IPS DF 19.7 (cell line): ENCODE measurements at places on chromosomes 11 and 22.

GRCh38 chr11:94721565-94722292 lies 46.4 kb upstream of the AMOTL1 start:
- DNase-seq: no peak

- no peak for DNase-seq
Measured at GRCh38 chr11:69818231-69818602, 999 bp downstream of the FGF3 start.

DNA sequence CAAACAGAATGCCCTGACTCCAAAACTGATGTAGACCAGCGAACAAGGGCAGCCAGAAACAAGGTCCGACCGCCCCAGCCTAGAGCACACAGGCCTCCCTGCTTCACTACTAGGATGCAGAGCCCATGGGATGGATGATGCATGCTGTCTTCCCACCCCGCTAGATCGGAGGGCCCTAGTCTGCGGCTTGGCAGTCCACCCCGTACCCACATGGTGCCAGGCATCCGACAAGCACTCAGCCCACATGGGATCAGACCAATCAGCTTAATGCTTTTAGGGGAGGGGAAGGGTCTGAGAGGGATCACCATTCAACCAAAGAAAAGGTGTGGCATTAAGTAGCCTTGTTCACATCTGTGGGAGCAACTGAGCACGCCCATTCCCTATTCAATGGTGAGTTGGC lies 30.6 kb downstream of the PISD start:
- no peak for DNase-seq

DNA sequence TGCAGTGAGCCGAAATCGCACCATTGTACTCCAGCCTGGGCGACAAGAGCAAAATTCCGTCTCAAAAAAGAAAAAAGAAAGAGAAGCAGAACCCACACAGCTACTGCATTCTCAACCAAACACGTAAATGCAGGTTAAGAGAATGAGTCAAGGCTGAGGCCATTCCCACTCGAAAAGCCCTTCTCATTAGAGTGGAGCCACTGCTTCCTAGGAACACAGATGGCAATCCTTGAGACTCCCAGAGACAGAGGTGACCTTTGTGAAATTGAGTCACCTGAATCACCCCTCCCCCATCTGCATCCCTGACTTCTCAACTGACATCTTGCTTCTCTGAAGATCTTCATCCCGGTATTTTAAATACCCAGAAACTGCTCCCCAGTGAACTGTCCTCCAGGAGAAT lies 8.2 kb downstream of the PACSIN2 start:
- DNase-seq: no peak

GRCh38 chr22:44535362-44536095 lies 37.5 kb upstream of the RTL6 start:
- DNase-seq: no peak

DNA sequence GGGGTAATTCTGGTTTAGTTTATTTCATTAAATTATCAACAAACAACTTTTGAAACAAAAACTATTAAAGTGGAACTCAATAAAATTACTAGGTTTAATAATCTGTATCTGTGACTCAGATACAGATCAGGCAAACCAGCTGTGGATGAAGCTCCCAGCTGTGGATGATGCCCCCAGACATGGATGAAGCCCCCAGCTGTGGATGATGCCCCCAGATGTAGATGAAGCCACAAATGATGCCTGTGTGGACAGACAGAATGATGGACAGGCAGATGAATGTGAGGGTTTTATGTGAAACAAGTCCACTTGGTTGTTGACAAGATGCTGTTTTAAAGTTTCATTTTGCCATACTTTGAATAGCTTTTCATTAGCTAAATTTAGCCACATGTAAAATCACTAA lies 5.8 kb upstream of the ZNF74 start:
- DNase-seq: no peak

DNA sequence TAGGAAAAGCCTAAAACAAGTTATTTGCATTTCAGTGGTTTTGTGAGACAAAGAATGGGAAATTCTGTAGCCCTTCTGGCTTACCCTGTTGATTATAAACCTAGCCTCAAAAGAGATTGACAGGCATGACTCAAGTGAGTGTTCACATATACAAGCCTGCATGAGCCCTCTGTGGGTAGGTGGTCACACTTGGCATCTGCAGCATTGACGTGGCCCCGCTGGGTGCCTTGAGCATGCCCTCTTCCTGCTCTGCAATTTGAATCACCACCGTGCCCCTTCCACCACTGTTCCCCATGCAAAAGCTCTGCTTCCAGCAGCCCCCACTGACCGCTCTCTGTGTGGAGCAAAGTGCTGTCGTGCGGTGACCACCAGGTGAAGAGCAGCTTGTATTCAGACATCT lies 21.0 kb upstream of the ADSL start:
- no peak for DNase-seq

- DNase-seq: no peak
Measured at GRCh38 chr11:64996710-64997380, at the start of gene BATF2. Gene BATF2, minus strand, starts transcription at chr11:64996971. Its CDS starts 57 bp downstream, at chr11:64996914.

DNA sequence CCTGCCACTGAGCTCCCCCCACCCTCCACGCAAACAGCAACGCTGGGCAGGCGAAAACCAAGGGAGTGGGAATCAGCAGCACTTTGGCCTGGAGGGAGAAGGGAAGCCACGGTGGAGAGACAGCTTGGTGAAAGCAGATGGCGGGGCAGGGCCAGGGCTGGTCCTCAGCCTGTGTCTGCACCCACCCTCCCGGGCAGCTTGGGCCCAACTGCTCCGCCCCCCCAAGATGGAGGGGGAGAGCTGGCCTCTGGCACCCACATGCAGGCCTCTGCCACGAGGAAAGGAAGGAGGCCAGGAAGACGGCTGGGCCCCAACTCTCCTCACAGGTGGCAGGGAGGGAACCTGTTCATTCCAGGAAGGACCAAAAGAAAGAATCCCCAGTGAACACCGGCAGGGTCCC lies 17.8 kb downstream of the MAFF start:
- no peak for DNase-seq

DNA sequence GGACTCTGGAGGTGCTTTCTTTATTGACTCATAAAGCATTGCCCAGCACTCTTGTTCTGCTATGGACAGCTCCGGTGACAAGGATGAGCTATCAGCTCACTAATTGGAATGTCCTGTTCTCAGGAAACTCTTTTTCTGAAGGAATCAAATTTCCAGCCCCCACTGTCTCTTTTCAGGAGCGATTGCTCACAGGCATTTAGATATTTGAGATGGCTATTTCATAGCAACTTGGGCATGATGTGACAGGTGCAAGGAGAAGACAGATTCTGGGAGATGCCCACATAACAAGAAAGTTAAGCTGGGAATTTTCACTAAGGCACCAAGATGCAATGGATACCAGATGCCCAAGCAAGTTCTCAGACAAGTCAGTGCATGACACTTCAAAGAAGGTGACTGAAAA lies 123.4 kb upstream of the CSNK2A3 start:
- DNase-seq: no peak

GRCh38 chr22:21754523-21754922 lies 18.9 kb upstream of the YPEL1 start:
- no peak for DNase-seq
